Effector memory CD4-positive, alpha-beta T cell (primary cell): ENCODE measurements at places on chromosomes 12 and 14.

DNA sequence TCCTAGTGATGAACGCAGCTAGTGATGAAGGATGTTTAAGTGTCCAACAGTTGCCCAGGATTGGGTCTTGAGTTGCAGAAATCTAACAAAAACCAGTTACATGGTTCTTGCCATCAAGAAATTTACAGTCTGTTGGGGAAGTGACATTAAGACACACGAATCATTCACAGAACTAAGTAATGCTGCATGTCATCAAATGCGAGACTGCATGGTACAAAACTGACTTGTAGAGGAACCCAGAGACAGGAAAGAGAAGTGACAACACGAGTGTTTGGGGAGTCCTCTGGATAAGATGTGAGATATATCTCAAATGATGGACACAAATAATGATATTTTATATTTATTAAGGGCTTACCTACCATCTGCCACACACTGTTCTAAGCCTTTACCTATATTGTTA is 6.1 kb upstream of the SYNE3 start:
- no peak for DNase-seq

DNA sequence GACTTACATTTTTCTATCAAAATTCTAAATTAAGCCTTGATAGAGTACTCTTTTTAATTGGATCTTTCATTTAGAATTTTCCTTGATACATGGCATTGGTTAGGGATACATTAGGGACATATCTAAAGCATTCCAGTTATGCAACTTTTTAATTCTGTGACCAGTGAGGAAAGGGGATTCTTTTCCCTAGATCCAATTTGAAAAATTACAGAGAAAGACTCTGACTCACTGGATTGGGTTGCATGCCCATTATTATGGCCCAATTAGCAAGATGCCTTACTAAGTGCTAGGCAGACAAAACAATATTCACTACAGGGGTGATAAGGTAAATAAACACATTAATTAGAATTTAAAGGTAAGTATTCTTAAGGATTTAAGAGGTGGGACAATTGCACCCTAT is 5.2 kb upstream of the RAD52 start:
- no peak for DNase-seq

GRCh38 chr12:66709893-66710292 is 31.0 kb upstream of the GRIP1 start:
- DNase-seq: no peak

- no peak for DNase-seq
Measured at GRCh38 chr14:69090187-69090789, 62.6 kb downstream of the DCAF5 start.
